ENCODE measurements at places on chromosomes 11 and 22.

- no peak for DNase-seq
Observed at GRCh38 chr11:110126936-110127335, 33.7 kb downstream of the ZC3H12C start.

DNA sequence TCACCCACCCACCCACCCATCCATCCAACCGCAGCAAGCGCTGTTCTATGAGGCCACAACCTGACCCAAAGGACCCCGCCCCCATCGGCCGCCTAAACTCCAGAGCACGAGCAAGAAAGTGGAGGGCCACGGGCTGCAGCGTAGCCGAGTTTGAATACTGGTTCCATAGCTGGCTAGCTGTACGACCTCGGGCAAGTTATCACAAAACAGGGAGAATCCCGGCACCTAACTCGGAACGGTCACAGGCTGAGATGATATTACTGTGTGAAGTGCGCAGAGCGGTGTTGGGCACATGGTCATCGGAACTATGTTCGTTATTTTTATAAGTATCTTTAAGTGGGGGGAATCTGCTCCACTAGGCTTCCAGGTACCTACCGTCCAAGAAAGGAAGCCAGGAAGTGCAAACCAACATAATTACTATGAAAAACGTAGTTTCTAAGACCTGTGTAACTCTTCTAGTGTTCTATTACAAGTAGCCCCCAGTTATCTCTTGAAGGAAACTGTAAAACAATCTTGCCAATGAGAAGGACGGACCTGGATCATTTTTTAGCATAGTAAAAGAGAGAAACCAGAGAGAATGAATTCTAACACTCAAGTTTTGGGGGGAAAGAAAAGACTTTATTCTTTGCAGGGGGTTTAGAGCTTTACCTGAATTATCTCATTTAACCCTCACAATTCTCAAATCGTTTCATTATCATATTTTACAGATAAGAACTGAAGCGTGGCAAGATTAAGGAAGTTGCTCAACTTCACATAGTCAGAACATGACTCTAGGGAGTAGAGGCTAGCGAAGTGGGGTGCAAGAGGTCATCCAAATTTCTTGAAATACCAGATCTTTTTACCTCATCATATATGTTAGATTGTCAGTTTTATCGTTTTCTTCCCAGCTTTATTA lies 663 bp upstream of the BUD13 start:
- no peak for DNase-seq

DNA sequence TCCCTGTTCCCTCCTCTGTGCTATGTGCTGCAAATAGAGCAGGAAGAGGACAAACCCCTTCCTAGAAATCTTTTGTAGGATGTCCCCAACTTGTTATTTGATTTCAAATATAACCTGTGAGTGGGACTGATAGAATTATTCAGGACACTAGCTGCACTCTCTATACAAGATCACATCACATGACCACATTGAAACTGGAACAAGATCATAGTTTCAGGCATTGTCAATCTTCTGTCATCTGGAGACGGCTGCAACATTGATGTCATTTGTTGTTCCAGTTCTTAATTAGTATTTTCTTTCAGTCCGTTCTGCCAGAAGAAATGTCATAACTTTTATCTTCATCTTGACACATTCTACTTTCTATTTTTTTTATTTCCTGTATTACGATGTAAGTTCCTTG lies 89.3 kb downstream of the GRIA4 start:
- DNase-seq, result no peak

- DNase-seq, result peak; percentile 28
Observed at GRCh38 chr22:26431261-26431995, 2.4 kb downstream of the ASPHD2 start.

GRCh38 chr22:40621309-40622151 lies 15.0 kb downstream of the MRTFA start:
- no peak for DNase-seq

DNA sequence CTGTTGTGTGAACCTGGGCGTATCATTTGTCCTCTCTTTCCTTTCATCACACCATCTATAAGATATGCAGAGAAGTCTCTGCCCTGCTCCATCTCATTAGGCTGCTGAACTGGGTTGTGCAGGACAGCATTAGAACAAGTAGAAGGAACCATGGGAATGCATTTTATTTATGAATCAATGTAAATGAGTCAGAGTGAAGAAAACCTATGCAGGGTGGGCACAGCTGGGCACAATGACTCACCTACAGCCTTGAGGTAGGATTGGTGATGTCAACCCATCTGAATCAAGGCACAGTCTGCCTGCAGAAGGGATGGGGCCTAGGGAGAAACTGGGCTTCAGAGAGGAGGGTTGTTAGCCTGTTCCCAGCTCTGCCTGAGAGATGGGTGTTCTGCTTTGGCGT lies 123.4 kb downstream of the CSNK2A3 start:
- no peak for DNase-seq

GRCh38 chr11:125457814-125458343 lies 38.2 kb downstream of the FEZ1 start:
- DNase-seq, result peak; percentile 56

GRCh38 chr11:65150509-65151299 lies 16.4 kb upstream of the SYVN1 start:
- DNase-seq, result peak; percentile 76

GRCh38 chr11:44319170-44319551 lies 9.2 kb upstream of the ALX4 start:
- no peak for DNase-seq

All from fibroblast of skin of abdomen (primary cell).